ENCODE measurements at places on chromosomes 2 and 18.
A peak's percentile ranks its signal among the peaks of the same experiment; 100 is the strongest.

DNA sequence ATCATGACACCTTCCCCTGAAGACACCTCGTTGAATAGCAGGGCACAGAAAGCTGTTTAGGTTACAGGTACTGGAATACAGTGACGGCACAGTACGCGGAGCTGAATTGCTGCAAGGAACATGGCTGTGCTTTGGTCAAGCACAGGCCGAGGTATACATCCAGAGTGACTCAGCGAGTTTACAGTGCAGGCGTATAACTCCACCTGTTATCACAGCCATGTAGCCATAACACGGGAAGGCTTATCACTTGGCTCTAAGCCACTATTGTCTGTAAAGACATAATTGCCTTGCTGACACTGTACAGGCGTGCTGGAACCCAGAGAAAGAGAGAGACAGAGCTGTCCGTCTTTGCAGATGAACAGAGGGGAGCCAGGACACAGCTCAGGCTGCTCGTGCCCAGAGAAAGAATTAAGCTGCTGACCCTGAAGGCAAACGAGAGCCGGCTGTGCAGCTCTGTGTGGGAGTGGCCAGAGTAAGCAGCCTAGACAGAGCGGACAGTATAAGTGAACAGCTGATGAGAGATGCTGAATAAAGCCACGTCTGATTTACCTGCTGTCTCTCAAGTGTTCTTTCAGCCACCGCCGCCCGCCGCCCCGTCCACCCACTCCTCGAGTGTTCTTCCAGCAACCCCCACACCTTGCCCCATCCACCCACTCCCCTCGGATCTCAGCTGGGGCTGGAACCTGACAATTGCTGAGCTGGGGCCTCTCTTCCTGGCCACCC is 87.3 kb upstream of the PPP1CB start:
- no peak for DNase-seq

GRCh38 chr2:102119255-102119654 is 23.3 kb upstream of the IL1R1 start:
- no peak for DNase-seq

DNA sequence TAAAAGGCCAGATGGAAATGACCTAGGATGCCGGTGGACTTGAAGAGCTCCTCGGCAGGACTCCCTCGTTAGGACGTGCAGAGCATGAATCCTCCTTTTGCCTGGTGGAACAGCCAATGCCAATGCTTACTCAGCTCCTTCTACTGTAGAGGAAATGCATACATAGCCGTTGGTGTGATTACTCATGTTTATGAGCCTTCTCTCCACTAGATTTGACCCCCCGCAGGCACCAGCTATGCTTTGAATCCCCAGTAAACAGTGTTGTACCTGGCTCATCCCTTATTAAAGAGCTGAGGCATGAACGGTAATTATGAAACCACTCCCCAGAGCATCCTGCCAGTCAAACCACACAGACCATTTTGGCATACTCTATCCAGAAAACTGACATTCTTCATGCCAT is 172.8 kb downstream of the ANTXR1 start:
- DNase-seq, result peak; percentile 74

GRCh38 chr2:128635361-128635900 is 316.8 kb upstream of the HS6ST1 start:
- DNase-seq, result peak; percentile 27

- DNase-seq, result no peak
Measured at GRCh38 chr2:66443186-66443978, 8.5 kb downstream of the MEIS1 start.

GRCh38 chr2:235347691-235348090 is 146.2 kb upstream of the AGAP1 start:
- peak; percentile 42 for DNase-seq

GRCh38 chr2:197161774-197162173 is 148.8 kb downstream of the ANKRD44 start:
- no peak for DNase-seq

DNA sequence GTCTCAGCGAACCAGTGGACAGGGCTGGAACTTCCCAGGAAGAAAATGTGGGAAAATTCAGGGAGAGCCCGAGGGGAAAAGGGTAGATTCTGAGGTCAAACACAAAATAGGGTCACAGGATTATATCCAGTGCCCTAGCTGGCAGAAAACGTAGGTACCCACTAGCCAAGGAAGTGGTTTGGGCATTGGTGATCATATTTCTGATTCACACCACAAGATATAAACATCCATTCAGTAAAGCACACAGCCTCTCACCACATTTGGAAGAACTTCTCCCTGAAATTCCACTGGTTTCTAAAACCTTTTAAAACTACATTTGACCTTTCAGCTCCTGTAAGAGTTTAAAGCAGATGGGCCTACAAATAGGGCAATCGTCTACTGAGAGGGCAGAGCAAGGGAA is 186.9 kb downstream of the TTC32 start:
- no peak for DNase-seq

DNA sequence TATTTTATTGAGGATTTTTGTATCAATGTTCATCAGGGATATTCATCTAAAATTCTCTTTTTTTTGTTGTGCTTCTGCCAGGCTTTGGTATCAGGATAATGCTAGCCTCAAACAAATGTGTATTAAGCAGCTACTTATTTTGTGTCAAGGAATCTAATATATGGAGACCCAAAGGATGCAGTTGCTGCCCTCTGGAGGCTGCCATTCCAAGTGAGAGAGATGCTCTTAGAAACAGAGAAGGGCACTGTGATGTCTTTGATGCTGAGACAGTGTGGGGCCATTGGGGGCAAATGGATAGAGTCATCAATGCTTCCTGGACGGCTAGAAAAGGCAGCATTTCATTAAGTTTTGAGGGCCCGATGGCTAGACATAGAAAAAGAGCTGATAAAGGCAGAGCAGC is 292.6 kb downstream of the SETBP1 start:
- no peak for DNase-seq

DNA sequence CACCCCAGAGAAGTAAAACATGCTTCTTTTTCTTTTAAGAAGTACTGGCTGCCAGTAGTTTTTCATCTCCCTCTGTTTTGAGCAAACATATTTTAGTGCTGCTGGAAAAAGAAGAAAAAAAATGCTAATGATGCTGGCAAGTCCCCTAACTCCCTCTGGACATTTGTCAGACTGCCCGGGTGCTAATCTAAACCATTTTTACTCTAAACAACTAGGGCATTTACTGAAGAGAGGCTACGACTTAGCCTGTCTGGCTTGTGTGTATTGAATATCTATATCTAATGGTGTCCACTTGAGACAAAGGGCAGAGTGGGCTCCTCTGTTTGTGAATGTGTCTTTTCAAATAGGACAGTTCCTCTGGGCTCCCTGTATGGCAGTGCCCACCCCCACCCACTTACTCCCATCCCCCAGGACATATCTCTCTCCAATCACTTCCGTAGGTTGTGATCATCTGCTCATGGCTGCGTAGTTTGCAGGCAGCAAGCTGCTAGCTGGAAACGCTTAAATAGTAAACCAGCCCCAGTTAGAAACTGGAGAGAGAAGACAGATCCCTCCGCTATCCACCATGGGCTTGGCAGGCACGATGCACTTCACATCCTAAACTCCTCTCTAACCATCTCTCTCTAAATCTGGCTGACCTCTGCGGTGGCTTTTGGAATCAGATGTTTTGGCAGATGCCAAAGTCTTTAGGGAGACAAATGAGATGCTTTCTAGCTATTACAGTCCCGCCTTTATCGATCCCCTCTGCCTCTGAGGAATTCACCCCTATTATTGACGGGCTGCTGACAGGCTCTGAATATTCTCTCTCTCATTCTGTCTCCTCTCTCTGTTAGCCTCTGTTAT is 58.3 kb downstream of the DOCK10 start:
- DNase-seq, result no peak

- no peak for DNase-seq
Measured at GRCh38 chr2:138548796-138549195, 47.2 kb downstream of the SPOPL start.

- DNase-seq, result no peak
Measured at GRCh38 chr2:233402789-233403188, 48.5 kb downstream of the DGKD start.

GRCh38 chr18:34709750-34710441 is at the start of gene DTNA:
DTNA (plus strand) TSS chr18:34710298; CDS start chr18:34755977, 45,679 bp downstream.
- DNase-seq, result peak; percentile 18

GRCh38 chr2:236568922-236569572 is 578 bp upstream of the ACKR3 start:
- DNase-seq, result no peak

- DNase-seq, result no peak
Measured at GRCh38 chr2:191957996-191958860, 111.3 kb upstream of the CAVIN2 start.

GRCh38 chr18:75341897-75342296 is 85.6 kb downstream of the SMIM21 start:
- DNase-seq, result no peak

DNA sequence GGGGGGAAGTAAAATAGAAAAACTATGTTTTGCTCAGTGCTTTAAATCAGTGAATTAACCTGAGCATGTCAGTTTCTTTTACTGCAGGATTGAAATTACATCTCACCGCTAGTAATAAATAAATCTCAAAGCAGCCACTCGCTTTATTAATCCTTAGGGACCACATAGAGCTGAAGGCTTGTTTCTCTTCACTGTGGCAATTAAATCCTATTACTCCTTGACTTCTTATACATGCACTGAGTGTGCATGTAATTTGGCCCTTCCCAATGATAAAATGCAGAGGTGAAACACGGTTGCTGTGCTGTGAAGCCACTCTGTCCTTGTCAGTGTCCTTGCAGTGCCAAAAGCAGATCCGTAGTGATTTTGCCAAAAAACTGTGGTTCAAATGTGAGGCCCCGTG is 77.1 kb upstream of the RBM44 start:
- no peak for DNase-seq

GRCh38 chr2:204144492-204144891 is 207.9 kb downstream of the ICOS start:
- no peak for DNase-seq

- DNase-seq, result peak; percentile 54
Measured at GRCh38 chr2:241620419-241620769, 16.6 kb downstream of the THAP4 start.

GRCh38 chr2:217438821-217439220 is 564.0 kb downstream of the TNS1 start:
- no peak for DNase-seq

GRCh38 chr2:25331686-25332365 is 9.9 kb downstream of the DNMT3A start:
- peak; percentile 57 for DNase-seq

- no peak for DNase-seq
Measured at GRCh38 chr2:171347591-171348032, 86.2 kb downstream of the METTL8 start.

Measured in NB4 (cell line).